SW 1271 (cell line): ENCODE measurements at places on chromosomes 1 and 21.

DNA sequence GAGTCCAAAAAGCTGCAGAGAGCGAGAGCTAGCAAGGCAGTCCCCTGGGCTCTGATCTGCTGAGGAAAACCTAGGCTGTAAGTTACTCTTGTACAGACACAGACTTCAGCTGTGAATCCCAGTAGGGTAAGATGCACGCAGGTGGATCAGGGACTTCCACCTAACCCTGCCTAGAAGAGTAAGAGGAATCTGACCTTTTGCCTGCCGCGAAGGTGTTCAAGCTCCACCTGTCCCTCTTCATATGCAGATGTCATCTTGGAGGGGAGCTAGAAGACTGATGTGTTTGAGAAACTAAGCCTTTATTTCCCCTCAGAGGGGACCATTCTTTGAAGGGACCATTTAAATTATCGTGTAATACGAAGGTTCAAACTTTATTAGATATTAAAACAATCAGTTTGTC is 108.6 kb upstream of the USP24 start:
- no peak for DNase-seq

GRCh38 chr1:41571041-41571440 is 86.6 kb upstream of the EDN2 start:
- DNase-seq: no peak

DNA sequence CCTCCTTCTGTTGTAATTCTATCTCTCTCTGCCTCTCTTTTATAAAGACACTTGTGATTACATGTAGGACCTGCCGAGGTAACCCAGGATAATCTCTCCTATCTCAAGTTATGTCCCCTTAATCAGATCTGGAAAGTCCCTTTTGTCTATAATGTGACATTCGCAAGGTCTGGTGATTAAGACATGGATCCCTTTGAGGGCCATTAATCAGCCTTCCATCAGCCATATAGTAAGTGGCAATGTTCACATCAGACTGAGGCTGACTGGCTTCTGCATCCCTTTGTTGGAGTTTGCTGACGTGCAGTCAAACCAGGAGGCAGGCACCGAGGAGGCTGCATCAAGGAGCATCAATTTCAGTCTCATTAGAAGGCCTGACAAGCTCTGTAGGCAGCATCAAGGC is 209.6 kb downstream of the BACH1 start:
- DNase-seq: no peak

- DNase-seq: no peak
Observed at GRCh38 chr1:98732985-98733781, 71.7 kb downstream of the SNX7 start.

GRCh38 chr21:33403128-33403785 is at the start of gene IFNGR2:
IFNGR2 (plus strand) TSS chr21:33403413; CDS start chr21:33403544, 131 bp downstream.
- DNase-seq: no peak

- DNase-seq: no peak
Observed at GRCh38 chr1:50208315-50208714, 99.6 kb downstream of the ELAVL4 start.
